Hematopoietic multipotent progenitor cell treated with erythropoietin and hydrocortisone succinate and interleukin-3 and kit ligand, for 17 days (in vitro differentiated cells): ENCODE measurements at places on chromosomes 1 and 21.
A peak's percentile ranks its signal among the peaks of the same experiment; 100 is the strongest.

GRCh38 chr1:64199154-64199553 lies 4.3 kb upstream of the UBE2U start:
- DNase-seq = no peak

DNA sequence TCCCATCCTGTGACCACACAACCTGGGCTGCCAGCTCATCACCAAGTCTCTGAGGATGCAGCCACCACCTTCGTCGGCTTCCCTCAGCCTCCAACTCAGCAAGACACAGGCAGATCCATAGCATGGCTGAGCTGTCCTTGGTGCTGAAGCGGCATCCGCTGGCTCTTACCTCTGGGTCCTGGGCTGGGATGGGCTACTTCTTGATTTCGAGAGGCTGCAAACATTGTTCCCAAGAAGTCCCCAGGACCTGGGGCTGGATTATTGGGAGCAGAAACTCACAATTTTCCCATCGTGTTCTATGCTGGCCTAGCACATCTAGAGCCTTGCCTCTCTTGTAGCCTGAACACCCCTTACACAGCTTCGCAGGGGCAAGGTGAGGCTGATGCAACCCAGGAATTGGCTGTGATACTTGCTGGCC lies 24.9 kb upstream of the C1QA start:
- no peak for DNase-seq

GRCh38 chr1:157948312-157949073 lies 45.0 kb upstream of the KIRREL1 start:
- no peak for DNase-seq

GRCh38 chr1:16605213-16605525 lies 8.2 kb downstream of the NBPF1 start:
- DNase-seq = no peak

- DNase-seq = no peak
Observed at GRCh38 chr1:171730052-171730451, 11.8 kb downstream of the VAMP4 start.

DNA sequence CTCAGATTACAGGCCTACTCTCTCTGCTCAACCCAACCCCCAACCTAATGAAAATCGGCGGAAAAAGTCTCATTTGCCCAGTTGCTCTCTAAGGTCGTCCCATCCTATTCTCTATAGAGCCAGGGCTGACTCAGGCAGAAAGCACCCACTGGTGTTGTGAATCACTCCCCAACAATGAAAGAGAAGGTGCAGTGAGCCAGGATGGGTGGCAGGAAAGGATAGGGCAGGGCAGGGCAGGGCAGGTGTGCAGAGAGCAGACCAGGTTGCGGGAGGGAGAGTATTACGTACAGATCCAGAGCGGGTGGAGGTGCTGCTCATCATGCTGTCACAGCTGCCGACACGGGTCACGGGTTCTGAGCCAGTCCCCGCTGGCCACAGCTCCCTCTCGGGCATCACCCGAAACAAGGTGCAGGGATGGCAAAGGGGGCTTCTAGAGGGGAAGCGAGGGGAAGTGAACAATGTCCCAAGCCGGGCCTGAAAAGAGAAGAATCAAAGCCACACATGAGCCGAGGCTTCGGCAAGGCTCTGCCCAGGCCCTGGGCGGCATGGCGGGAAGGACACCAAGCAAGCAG lies 5.3 kb downstream of the C1orf116 start:
- DNase-seq = no peak

GRCh38 chr1:160702100-160702499 lies 9.5 kb downstream of the CD48 start:
- no peak for DNase-seq

DNA sequence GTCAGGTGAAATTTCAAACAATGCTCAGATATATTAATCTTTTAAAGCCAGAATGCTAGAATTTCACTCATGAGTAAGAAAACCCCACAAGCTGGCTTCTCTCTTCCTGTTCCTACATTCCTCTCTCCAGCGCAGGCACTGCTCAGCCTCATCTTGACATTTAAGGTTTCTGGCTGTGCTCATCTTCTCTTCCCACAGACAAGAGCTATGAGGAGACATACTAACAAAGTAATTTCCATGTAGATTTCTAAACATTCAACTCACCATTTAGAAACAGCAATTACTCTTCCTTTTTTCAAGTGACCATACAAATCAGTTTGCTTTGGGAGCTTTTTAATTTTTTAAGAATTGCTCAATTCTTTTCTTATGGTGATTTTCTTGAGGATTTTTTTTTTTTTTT lies 7.8 kb upstream of the LRRC8D start:
- no peak for DNase-seq

DNA sequence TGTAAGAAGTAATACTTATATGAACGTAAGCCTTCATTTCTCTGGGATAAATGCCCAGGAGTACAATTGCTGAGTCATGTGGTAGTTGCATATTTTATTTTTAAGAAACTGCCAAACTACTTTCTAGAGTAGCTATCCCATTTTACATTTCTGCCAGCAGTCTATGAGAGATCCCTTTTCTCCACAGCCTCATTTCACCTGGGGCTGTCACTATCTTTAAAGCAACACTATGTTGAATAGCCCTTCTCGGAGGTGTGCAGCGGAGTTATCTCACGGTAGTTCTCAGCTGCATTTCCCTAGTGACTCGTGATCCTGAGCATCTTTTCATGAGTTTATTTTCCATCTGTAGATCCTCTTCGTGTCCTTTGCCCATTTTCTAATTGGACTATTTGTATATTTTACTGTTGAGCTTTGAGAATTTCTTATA lies 93.4 kb downstream of the ADARB1 start:
- peak; percentile 51 for DNase-seq

- no peak for DNase-seq
Observed at GRCh38 chr1:228548788-228549187, 61.6 kb downstream of the RNF187 start.

DNA sequence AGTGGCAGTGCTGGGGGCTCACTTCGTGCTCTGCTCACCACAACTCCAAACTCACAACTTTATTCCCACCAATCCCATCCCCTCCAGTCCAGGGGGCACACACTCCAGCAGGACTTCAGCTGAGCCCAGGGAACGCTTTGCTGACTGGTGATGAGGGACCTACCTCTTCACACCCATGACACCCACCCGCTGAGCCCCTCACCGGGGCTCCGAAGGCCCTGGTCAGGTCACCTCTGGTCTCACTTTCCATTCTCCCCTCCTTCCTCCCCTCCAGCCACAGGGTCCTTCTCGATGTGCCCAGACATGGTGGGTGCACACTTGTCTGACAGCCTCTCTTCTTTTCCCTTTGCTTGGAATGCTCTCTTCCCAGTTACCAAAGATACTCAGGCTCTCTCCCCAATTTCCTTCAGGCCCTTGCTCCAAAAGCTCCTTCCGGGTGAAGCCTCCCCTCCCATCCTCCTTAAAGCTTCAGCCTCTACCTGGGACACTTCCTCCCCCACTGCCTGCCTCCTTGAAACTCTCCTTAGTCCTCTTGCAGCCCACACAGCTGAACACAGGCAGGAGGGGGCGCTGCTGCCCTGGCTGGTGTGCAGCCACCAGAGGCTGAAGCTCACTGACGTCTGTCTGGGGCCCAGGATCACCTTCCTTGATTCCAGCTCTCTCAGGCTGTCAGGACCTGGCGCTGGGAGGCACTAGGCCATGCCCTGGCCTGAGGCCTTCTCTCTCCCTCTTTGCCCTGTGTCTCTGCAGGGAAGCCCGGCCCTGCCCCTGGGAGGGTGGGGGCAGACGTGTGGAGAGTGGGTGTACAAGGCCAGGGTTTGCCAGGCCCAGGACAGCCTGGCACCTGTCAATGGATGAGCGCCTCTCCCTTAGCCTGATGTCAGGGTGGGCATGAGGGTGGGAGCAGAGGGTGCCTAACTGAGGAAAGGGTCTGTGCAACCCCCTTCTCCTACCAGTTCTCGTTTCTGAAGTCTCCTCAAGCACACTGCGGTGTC lies 1.6 kb downstream of the KCNE1 start:
- peak; percentile 19 for DNase-seq

DNA sequence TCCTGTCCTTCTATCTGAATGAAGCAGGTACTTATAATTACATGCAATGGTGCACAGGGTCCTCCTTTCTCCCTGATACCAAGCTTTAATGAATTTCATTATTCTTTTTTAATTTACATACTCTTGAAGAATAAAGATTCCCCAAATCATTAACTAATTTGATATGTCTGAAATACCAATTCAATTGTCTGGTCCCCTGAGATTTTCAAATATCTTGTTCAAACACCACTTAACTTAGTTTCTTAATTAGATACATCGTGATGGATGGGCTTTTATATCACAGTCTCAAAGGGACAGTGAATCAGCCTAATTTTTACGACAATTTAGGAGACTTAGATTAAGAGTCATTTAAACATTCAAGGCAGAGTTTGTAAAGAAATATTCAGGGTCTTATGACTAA lies 1054.6 kb downstream of the PLA2G4A start:
- DNase-seq = no peak

- DNase-seq = no peak
Observed at GRCh38 chr1:245807954-245808719, 653.4 kb downstream of the KIF26B start.

DNA sequence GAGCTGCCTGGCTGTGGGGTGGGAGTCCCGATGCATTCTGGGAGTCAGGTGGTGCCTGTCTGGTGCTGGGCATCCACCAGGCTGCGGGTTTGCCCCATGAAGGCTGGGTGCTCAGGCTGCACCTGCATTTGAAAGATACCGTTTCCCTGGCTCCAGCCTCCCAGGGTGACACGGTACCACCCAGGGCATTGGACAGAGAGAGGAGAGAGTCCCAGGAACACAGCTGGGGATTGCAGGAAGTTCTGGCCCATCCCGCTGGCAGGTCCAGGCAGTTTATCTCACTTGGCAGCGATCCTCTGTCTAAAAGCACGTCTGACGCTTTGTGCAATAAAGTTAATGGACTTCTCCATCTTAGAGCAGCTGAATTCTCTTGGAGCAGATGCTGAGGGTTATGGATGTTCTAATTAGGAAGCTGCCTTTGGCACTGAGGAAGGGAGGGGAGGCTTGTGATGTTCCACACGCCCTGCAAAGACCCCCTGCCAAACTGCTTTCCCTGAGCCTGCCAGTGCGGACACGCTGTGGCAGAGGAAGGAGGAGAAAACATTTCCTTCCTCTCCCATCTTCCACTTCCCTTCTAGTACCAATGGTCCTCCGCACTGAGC lies 246.9 kb downstream of the GRIK3 start:
- DNase-seq = no peak

DNA sequence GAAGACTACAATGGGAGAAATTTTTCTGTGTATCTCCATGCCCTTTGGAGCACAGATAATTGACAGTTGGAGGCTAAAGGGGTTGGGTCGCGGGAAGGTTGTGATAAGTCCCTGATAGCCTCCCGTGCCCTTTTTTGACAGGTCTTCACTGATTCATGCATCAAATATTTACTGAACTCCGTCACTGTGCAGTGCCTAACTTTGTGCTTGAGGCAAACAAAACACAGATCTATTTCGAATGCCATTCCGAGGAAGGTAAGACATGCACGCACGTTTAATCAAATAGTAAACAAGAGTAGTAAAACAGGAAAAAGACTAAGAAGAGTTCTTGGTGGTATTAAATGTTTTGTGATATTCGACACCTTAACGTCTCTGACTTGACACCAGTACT lies 494 bp upstream of the PIP5K1A start:
- DNase-seq = no peak

DNA sequence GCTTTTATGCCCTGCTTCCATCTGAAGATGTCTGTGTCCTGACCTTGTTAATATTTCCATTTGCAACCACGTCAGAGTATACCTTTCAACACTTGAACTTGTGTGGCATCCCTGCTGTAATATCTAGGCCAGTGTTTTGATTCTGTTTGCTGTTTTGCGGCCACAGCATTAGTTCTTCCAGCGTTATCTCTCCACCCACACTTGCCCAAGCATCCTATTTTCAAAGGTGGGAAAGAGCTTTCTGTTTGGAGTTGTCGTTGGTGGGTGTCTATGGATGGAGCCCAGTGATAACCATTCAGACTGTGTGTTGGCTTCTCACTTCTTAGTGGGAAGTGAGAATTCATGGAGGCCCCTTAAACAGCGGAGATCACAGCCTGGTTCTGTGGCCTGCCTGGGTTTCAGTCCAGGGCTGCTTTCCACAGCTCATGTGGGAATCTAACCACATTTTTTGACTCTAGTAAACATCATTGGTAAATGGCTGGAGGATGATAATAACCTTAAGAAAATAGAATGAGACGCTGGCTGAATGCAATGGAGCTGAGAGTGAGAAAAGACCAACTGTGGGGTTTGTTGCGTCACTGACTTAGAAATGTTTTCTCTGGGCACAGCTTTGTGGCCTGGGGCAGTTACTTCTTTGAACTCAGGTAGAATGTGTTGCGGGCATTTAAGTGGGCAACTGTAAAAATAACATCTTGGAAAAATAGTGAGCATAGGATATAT lies 7.6 kb downstream of the TENT5C start:
- peak; percentile 81 for DNase-seq

GRCh38 chr1:184019069-184019468 lies 18.5 kb downstream of the COLGALT2 start:
- DNase-seq = no peak

DNA sequence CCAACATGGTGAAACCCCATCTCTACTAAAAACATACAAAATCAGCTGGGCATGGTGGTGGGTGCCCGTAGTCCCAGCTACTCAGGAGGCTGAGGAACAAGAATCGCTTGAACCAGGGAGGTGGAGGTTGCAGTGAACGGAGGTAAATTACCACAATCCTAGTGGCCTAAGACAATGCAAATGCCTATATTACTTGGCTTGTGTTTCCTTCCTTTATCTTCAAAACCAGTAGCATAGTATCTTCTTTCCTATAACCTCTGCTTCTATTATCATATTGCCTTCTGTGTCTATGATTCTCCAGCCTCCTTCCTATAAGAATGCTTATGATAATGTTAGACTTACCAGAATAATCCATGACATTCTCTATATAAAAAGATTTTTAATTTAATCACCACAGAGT lies 156.2 kb upstream of the RGS18 start:
- DNase-seq = no peak

- DNase-seq = no peak
Observed at GRCh38 chr1:56915960-56916359, 49.9 kb downstream of the C8B start.

- no peak for DNase-seq
Observed at GRCh38 chr1:151615711-151616504, 4.1 kb downstream of the SNX27 start.

DNA sequence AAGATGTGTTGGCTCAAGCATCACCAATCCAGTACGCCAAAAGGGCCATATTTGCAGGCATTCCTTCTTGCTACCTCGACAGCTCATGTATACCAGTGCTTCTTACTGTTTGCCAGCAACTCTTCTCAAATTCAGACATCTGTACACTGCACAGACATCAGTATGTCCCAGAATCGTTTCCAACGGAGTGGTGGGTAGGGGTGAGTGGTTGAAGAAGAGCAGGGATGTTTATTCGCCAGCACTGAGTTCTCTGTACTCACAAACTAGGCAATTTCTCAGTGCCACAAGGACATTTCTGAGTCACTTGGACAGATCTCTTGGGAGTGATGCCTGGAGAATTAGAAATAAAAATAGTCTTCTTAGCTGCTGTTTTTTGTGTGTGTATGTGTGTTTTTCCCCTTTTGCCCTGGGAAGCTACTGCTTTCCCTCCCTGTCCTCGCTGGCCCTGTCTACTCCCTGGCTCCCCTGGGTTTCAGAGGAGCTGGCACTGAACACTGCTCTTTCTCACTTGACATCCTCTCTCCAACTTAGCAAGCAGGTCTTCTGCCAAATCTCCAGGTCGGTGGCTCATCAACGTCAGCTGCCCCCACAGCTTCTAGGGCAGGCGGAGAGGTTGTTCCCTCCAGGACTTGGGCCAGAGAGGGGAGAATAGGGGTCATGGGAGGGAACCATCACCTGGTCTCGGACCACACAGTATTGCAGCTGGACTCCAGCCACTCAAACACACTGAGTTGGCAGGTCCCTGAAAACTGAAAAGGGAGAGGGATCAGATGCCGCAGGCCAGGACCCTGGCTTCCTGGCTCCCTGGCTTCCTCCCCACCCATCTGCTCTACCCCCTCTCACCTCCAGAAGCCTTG lies 90.5 kb downstream of the NMNAT2 start:
- DNase-seq = no peak

GRCh38 chr21:43818685-43819084 lies 29.3 kb downstream of the RRP1 start:
- no peak for DNase-seq
